ENCODE measurements at places on chromosomes 13 and 19. TPM values are rescaled to one million over a fixed set of nuclear protein-coding genes. Genes with fewer than 3 reads are reported as not detected.
A peak's percentile ranks its signal among the peaks of the same experiment; 100 is the strongest.

GRCh38 chr19:49553451-49554271 lies 25.9 kb downstream of the RCN3 start:
- DNase-seq: no peak

DNA sequence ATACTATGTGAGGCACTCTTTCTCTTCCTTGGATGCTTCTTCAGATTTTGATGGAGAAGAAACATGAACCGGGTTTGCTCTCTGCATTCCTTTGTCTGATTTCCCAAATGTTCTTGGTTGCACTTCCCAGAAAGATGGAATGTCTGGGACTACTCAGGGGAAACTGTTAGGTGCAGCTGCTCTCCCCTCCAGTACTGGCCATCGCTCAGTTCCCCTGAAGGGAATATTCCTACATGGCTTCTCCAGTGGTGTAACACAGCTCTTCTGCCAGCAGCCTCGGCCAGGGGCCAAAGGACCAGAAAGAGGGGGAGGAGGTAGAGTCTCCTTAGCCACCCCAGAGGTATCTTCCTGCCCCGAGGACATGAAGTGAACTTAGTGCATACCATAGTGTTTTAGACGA lies 33.5 kb upstream of the SPRY2 start:
- DNase-seq: peak; percentile 89

GRCh38 chr13:24016046-24016445 lies 118.7 kb upstream of the C1QTNF9B start:
- DNase-seq: no peak

Gene CELF5
- total RNA-seq: 1.1 TPM

DNA sequence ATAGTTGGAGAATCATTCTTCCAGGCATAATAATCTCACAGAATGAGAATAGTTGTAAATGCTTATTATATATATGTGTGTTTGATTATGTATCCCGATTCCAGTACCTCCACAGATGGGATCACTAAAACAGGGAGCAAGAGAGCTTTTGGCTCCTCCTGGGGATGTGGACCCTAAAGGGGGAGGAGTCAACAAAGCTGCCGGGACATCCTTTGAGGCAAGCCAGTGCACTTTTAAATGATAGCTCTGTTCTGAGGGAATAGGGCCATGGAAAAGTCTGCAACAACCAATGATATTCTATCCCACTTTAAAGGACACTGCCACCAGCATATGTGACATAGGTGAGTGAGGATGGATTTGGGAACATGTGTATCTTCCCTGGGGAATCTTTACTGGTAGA lies 40.8 kb downstream of the SLITRK5 start:
- no peak for DNase-seq

- DNase-seq: no peak
Observed at GRCh38 chr19:12580180-12580694, 29.0 kb upstream of the ZNF564 start.

DNA sequence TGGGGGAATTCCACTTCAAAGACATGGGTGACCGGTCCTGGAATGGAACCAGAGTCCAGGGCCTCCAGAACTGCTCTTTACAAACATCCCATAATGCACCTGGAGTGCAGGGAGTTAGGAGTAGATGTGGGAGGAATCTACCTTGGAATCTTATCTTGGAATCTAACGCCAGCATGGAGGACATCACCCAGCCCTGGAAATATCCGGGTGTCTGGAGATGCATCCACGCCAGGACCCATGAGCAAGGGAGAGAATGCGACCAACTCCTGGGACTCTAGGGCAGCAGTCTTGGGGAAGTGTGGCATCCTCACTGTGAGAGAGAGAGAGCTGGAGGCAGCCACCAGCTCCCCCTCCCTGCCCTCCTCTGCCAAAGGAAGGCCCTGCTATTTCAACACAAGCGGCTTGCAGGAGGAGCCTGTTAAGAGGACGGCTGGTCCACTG lies 211.8 kb downstream of the UQCRFS1 start:
- peak; percentile 59 for DNase-seq

DNA sequence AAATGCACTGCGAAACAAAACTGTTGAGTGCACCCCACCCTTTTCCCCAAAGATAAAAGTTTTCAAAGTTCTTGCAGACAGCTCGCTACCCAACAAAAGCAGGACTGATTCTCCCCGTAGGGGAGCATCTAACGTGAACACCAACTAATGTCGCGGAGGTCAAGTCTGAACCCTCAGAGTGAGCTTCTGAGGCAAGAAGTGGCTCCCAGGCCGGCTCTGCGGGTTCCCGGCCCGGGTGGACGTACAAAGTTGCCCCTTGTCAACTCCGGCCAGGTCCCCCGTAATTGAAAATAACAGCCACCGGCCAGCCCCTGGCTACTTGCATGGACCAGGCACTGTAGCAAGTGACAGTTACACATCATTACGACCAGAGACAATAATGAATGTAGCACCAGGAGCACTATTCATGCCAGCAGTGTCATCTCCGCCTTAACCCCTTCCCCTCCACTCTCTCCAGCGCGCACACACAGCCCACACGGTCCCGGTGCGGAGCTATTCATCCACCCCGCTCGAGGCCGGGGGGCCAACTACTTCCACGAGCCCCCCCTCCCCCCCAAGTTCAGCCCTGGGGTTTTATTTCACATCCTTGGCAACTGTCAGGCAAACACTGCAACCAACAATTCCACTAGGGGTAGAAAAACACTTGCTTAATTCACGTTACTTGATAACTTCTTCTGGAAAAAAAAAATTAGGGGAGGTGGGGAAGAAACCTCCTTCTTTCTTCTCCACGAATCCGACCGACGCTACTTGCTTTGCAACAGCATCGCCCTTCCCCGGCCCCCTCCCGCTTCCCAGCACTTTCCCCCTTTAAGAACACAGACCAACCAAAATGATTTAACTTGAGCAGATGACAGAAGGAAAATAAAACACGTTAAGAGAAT lies 1.2 kb downstream of the KLF12 start:
- peak; percentile 70 for DNase-seq

Gene ZNF136
- 10.5 TPM for total RNA-seq

- no peak for DNase-seq
Observed at GRCh38 chr19:8046569-8047165, 5.9 kb upstream of the CCL25 start.

Gene NKG7
- not detected for total RNA-seq

- no peak for DNase-seq
Observed at GRCh38 chr13:43815204-43815603, 28.4 kb upstream of the ENOX1 start.

DNA sequence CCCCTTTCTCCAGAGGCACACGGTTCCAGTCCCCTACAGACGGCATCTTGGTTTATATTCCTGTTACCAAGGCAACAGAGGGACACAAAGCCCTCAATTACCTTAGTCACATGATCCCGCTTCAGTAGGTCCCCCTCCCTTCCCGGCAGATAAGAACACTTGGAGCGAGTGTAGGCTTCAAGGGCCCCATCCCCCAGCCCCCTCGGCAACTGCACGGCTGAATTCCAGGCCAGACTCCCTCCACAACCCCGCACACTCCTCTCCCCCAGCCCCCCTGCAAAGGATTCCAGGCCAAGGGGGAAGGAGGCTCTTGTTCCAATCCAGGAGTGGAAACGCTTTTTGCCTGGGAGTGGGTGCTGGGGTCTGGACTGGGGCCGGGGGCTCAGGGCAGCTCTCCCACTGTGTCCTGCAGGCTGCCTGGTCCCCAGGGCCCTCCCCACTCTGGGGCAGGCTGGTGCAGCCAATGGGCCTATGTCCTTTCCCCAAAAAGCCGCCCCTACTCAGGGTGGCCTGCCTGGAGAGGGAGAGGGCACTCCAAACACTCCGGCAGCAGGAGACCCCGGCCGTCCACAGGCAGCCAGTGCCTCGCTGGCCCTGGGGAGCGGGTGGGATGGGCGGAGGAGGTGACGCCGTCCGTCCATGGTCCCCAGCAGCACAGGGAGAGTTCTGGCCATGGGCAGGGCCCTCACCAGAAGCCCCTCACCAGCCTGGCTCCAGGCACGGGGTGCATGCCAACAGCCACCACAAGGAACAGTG lies 62.6 kb downstream of the MLLT1 start:
- DNase-seq: peak; percentile 66

GRCh38 chr13:90003566-90003965 lies 1343.9 kb upstream of the MIR17HG start:
- no peak for DNase-seq

Gene KIR3DL1
- not detected for total RNA-seq

DNA sequence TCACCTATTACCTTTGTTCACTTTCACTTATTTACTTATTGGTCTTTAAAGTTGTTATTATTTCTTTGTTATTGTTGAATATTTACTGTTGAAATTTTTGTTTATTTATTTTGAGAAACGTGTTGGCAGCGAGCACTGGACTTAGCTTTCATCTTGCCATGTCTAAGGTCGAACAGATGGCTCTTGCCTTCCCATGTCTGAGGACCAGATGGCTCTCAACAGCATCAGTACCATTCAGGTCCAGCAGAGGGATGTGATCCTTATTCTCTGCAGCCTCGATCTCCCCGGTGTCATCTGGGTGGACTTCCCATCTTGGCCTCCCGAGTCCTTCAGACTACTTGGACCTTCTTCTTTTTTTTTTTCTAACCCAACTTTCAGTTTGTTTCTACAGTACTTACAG lies 1437.6 kb downstream of the UQCRFS1 start:
- DNase-seq: no peak

- peak; percentile 82 for DNase-seq
Observed at GRCh38 chr13:103883164-103883563, 816.9 kb upstream of the SLC10A2 start.

GRCh38 chr19:47267350-47267759 lies 7.3 kb upstream of the INAFM1 start:
- DNase-seq: no peak

- no peak for DNase-seq
Observed at GRCh38 chr19:14416817-14417231, 2.3 kb downstream of the DDX39A start.

- DNase-seq: peak; percentile 64
Observed at GRCh38 chr13:80716610-80717081, 375.7 kb upstream of the SPRY2 start.

Gene EFNB2
- total RNA-seq: 15.0 TPM

DNA sequence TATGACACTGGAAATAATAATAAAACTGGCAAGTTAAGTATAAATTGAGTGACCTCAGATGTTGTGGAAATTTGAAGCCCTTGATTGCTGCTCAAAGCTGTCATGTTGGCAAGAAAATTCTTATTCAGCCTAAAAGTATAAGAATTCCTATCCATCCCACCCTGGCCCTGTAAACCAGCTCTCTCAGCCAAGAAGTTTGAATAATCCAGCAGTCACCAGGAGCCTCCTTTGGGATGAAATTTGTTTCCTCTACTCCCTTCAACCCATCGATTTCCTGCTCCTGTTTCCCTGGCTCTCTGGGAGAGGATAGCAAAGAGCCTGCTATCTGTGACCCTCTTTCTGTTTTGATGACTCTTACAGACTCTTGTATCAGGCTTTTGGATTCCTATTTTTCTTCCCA lies 169.3 kb downstream of the LHFPL6 start:
- no peak for DNase-seq

GRCh38 chr13:44837250-44837649 lies 152.0 kb downstream of the NUFIP1 start:
- DNase-seq: no peak

DNA sequence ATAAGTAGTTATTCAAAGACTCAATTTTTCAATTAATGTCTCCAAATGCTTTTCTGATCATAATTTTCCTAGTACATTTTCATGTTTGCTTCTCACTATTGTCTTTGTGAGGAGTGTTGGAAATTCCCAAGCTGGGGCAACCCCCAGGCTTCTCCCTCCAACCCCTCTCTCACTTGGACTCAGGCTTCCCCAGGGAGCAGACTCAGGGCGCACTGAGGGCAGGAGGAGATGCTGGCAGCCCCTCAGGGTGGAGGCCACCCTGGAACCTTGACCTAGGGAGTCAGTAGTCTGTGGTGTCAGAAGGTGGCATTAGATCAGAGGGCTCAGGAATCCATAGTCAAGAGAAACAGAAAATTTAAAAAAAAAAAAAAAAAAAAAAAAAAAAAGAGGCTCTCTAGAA lies 86.5 kb upstream of the IRS2 start:
- no peak for DNase-seq

- DNase-seq: no peak
Observed at GRCh38 chr13:49190901-49191300, 29.2 kb upstream of the MLNR start.

Gene SLC25A42
- 6.8 TPM for total RNA-seq

Gene KLK11
- 0.71 TPM for total RNA-seq

- DNase-seq: peak; percentile 80
Observed at GRCh38 chr19:4676955-4677731, 7.0 kb upstream of the MYDGF start.

GRCh38 chr13:59103004-59103768 lies 1060.5 kb downstream of the DIAPH3 start:
- DNase-seq: no peak

DNA sequence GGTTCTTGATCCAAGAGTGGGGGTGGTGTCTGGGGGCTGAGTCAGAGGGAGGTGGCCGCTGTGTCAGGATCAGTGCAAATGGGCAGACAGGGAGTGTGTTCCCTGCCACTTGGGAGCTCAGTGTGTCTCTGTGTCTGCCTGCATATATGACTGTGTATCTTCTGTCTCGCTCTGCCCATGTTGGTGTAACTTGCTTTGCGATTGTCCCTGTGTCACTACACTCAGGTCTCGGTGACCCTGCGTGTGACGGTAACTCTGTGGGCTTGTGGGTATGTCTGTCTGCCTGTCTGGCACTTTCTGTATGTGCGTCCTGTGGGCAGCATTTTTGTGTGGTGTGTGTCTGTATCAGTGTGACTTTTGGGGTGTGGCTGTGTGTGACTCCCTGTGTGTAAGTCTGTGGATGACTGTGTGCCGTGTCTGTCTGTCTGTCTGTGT lies 8.2 kb upstream of the ERFL start:
- no peak for DNase-seq

Gene C19orf33
- total RNA-seq: 5.8 TPM

DNA sequence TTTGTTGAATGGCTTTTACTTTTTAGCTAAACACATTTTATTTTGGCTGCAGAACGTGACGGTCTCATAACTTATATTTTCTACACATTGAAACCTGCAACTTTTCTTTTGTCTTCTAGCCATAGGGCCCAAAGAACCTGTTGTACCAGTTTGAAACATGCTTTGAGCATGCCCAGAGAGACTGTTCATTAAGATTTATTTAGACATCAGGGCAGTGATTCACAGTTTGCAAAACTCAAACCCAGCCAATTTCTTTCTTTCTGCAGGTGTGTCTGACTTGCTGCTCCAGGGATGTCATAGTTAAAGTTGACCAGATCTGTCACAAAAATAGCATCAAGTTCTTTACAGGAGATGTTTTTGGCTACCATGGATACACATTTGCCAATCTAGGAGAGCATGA lies 22.0 kb downstream of the SAE1 start:
- DNase-seq: no peak

DNA sequence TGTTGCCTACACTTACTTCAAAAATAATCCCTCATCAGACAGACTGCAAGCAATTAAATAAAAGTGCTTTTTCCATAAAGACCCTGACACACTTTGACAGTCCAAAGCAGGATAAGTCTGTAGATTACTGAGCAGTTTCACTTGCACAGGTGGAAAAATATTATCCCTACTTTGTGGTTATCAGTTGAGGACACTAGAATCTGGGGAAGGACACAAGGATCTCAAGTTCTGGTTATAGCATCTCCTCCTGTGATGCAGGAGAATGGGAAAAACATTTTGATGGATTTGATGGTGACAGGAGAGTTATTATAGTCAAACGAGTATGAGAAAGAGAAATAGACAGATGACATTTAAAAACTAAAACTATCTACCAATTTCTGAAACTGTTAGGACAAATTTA lies 122.9 kb upstream of the PCDH9 start:
- DNase-seq: no peak

Gene PSG2
- not detected for total RNA-seq

Gene ZNF610
- total RNA-seq: 2.5 TPM

Gene ERVK3-1
- total RNA-seq: 41.8 TPM

GRCh38 chr13:29541400-29541799 lies 54.1 kb downstream of the SLC7A1 start:
- DNase-seq: no peak

- no peak for DNase-seq
Observed at GRCh38 chr13:44157606-44158005, 216.0 kb upstream of the SERP2 start.

Data from sigmoid colon (tissue), 7 donors.